ENCODE measurements at places on chromosomes 5 and 9.
A peak's percentile ranks its signal among the peaks of the same experiment; 100 is the strongest.

DNA sequence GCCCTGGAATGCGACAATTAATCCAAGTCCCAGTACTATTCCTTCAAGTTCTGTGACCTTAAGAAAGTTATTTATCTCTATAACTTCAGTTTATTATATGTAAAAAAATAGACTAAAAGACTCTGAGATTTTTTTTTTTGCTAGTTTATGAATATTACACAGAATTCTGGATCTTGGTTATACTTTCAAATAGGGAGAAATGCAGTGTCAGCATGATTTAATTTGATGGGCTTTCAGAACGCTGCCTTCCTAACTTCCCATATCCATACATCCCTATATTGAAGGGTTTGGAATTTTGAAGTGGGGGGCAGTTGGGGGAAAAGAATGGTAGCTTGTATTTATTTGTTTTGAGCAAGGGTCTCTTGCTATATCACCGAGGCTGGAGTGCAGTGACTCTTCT is 98.4 kb upstream of the MEGF10 start:
- DNase-seq = no peak

DNA sequence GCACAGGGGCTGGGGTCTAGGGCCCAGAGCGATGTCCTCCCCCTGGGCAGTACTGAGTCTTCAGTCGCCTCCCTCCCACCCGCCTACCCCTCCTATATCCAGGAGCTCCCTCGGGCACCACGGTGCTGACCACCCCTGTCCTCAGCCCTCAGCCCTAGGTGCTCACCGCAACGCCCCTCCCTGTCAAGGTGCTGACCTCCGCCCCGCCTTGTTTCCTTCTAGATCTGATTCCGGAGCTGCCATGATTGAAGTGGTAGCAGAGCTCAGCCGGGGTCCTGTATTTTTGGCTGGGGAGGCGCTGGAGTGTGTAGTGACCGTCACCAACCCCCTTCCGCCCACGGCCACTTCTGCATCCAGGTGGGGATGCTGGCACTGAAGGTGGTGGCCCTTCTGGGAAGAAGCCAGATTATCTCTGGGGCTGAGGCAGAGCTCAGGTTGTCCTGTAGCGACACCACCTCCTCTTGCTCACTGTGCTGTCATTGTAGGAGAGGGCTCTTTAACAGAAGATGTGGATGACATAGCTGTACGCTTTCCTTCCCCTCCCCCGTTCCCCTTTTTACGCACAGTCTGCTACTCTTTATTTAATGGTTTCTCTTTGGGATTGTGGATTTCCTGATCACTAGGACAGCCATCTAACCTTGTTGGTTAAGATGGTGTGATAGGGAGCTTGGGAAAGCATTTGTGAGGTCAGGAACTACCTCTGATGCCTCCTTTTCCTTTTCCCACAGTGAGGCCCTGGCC is 598 bp downstream of the RGP1 start:
- DNase-seq = peak; percentile 32

DNA sequence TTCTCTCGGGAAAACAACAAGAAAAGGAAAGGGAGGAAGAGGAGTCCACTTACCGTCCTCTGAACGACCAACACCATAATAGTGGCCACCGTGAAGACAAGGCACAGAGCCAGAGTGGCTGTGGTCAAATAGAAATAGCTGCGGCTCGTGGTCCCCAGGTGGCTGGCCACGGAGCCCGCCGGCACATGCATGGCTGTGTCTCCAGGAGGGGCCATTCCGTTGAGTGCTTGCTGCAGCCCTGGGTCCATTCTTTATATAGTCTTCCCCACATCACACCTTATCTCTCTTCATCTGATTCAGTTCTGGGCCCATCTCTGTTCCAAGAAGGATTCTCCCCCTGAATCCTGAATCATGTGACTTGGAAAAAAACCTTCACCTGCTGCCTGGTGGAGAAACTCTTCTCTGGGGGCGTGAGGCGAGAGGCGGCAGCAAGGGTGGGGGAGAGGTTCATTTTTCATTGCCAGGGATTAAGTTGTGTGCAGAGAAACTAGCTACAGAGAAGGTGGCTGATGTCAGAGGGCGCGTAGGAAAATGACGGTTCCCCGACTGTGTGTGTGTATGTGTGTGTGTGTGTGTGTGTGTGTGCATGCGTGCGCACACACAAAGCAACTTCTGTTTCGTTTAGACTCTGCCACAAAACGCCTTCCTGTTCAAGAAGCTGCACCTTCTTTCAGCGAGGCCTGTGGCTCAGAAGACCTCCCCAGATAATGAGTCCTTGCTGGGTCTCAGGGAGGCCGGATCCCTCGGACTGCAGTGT is at the start of gene TNFSF8:
Gene TNFSF8 (minus strand): TSS at position 536 of the 757 bp plus-strand sequence. CDS start 288 bp downstream, at position 248.
- peak; percentile 81 for DNase-seq

DNA sequence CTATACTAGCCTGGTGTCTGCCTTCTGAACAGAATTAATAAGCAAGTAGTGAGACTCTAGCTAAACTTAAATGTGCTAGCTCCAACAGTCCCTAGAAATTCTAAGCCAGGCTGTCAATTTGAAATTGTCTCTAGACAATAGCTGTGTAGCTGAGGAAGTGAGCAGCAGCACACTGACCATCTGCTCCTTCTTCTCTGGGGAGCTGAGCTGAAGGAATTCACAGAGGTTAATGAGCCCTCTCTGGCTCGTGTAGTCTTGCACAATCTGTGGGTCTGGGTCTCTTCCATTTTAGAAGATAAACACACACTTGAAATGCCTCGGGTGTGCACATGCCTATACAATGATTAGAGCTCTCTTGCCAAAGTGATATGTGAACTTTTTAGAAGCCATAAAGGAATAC is 63.5 kb upstream of the BARX1 start:
- DNase-seq = no peak

DNA sequence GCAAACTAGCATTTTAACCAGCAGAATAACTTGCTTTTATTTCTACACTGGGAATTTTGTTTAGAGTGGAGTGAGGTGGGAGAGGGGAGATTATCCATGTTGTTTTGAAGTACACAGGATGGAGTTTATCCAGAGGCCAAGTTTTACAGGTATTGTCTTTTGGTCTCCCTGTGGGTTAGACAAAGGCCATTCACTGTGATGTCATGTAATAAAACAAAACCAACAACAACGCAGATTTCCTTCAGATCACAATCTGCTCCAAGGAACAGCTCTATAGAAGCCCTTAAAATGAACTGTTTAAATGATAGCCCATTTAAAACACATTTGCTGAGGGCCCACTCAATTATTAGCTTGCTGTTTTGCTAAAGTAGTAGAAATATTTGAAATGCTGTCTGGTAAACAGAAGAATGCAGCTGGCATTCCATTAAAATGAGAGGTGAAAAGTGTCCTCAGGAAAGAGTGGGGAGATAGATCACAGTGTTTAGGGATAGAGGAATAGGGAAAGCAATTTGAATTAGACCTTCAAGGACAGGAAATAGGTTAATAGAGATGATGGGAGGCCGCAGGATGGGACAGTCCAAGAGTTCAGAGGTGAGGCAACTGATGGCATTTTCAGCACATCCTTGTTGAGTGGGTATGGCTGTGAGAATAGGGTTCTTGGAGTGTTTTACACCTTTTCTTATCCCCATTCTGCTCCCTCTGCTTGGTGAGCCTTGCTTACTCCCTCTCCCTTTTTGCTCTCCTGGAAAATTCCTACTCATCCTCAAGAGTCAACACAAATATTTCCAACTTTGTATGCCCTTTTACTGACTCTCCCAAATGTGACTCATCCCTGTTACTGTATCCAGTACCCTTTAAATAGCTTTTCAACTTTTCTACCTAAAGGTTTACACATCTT is 140.1 kb upstream of the NR3C1 start:
- DNase-seq = no peak
